ENCODE measurements at places on chromosomes 6 and 20.

GRCh38 chr6:139395371-139395770, 20.9 kb upstream of the CITED2 start:
- no peak for DNase-seq

DNA sequence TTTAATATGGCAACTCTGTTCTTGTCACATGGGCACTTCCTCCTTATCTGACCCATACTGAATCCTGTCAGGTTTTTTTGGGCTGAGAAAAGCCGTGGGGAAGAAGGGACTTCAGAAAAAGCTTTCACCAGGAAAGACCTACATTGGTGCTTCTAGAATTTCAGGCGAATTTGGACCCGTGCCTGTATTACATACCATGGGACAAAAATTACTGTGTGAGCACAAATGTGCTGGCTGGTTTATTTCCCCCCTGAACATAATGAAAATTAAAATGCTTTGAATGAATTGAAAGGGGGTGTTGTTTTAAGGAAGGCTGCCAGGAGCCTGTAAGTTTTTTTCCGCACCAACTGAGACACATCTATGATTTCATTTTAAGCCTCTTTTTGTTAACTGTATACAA, 29.6 kb downstream of the CAP2 start:
- DNase-seq = no peak

DNA sequence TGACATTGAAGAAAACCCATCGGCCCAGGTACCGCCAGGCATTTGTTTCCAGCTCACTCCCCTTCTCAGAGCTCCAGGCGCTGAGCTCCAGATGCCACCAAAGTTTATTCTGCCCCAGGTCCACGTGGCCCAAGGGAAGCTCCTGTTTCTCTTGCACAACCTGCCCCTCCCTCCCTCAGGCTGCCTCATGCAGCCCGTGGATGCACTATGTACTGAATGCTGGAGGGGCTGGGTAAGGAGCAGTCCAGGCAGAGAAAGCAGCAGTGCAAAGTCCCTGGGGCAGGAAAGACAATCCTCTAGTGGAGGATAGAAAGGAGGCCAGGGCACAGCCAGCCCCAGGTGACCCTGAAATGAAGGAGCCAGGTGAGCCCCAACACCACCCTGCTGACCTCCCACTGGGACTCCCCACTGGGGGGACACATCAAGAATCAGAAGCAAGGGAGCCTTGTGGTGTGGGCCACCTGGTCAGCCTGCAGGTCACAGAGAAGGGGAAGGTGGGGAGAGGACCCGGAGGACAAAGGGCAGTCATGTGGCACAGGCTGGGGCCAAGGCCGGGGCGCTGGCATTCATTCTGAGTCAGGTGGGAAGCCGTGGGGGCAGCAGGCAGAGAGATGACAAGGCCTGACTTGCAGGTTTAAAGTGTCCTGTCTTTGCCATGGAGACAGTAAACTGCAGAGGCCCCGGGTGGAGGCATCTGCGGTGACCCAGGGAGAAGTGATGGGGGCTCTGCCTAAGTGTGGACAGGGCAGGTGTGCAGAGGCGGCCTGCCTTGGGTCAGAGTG, 230.1 kb downstream of the PREX1 start:
- DNase-seq = no peak

- no peak for DNase-seq
Measured at GRCh38 chr6:101747716-101748115, 354.2 kb downstream of the GRIK2 start.

DNA sequence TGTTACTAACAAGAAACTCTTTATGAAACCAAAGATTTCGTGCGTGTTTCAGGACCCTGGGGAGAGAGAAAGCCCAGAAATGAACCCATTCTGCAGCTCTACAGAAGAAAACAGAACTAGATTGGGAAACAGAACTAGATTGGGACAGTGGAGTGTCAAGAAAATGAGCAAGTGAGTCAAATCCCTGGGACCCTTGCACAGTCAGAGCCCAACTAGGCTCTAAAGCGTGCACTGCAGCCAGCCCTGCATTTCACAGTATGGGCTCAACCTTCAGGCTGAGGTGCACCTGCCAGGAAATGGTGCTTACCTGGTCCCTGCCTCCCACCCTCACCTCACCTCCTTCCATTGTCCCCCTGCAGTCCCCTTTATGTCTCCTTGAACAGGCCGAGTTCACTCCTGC, 39.7 kb downstream of the BFSP1 start:
- no peak for DNase-seq
